ENCODE measurements at places on chromosomes 5 and 9. TPM values are rescaled to one million over a fixed set of nuclear protein-coding genes. Genes with fewer than 3 reads are reported as not detected.

DNA sequence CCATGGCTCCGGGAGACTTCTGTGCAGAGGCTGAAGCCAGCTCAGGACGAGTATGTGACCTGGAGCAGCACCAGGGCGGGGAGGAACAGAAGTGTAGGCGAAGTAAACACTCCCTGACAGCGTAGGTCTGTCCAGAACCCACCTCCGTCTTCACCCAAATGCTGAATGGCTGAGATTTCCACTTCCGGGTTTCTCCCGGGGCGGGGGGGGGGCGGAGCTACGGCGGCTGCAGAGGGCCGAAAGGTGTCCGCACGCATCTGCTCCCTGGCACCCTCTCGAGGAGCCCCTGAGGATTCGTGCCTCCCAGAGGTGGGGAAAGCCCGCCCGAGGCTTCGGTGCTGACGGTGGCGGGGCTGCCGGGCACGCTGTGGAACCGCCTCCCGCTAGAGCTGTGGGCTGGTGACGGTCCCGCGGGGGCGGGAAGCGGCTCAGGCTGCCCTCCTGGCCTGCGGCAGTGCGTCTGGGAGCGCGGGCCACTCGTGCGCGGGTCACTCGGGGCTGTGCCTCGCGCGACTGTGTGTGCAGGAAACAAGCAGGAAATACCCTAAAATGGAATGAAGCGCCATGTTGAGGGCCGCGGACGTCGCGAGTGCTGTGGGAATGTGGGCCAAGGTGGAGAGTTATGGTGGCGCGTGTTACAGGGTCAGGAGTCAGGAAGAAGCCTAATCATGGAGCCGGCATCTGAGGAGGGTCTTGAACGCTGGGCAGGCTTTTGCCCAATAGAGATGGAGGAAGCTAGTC is 1425.4 kb downstream of the FOXD4L5 start:
- DNase-seq: peak; percentile 28

- no peak for DNase-seq
These were observed 14.1 kb downstream of the SEMA4D start for GRCh38 chr9:89483592-89484474.

GRCh38 chr9:128556276-128556675 is 3.9 kb downstream of the SPTAN1 start:
- no peak for DNase-seq

Gene RPP25L
- total RNA-seq: 53.2 TPM

GRCh38 chr5:181189363-181189961 is 15.5 kb downstream of the TRIM7 start:
- no peak for DNase-seq

DNA sequence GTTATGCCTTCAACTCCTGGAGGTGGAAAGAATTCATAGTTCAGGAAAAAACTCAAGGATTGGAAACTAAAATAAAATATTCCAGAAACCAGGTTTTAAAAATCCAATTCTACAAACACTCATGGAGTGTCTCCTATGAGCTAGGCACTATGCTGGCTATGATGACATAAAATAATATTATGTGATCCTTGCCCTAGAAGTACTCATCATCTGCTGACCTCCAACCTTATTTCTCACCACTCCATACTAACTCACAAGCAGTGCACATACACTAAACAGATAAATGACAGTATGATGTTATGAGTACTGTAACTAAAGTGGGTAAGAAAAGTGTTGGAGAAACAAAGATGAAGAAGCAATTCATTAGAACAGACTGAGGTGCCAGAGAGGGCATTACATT is 93.2 kb upstream of the NR5A1 start:
- DNase-seq: no peak

DNA sequence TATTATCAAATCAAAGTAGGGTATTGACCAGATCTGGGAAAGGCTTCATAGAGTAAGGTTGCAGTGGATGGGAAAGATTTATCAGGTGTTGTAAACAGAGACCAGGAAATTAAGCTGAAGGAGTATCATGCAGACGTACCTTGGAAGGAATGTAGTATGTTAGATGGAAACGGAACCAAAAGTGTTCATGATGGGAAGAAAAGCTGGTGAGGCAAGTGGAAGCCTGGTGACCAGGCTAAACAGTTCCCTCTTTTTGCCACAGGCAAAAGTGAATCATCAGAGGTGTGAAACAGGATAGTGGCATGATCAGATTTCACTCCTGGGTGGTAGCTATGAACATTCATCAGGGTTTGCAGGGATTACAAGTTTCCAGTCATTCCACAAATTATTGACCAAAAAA is 780.1 kb upstream of the DMAC1 start:
- DNase-seq: no peak

- no peak for DNase-seq
These were observed 69.6 kb upstream of the OLFM1 start for GRCh38 chr9:135017899-135018298.

GRCh38 chr9:32348106-32348695 is 36.2 kb upstream of the ACO1 start:
- DNase-seq: no peak

- no peak for DNase-seq
These were observed 18.4 kb downstream of the AGXT2 start for GRCh38 chr5:35029333-35029732.

GRCh38 chr9:135468854-135469521 is 10.6 kb upstream of the PPP1R26 start:
- no peak for DNase-seq

GRCh38 chr5:37448941-37449340 is 69.8 kb downstream of the WDR70 start:
- no peak for DNase-seq

All from prostate gland (tissue), 2 donors.